Tongue (tissue), 3 donors: ENCODE measurements at places on chromosomes 13 and 19. TPM values are rescaled to one million over a fixed set of nuclear protein-coding genes. Genes with fewer than 3 reads are reported as not detected.

DCUN1D2 gene
- total RNA-seq, result 24.8 TPM

MEF2B gene
- total RNA-seq, result not detected

ALKBH7 gene
- 92.1 TPM for total RNA-seq

ENOX1 gene
- 11.8 TPM for total RNA-seq

CEACAM4 gene
- not detected for total RNA-seq

RNASEH2A gene
- 10.4 TPM for total RNA-seq

JAK3 gene
- 4.6 TPM for total RNA-seq

ZNF256 gene
- 12.1 TPM for total RNA-seq
